ENCODE measurements at places on chromosomes 2 and 18.

- no peak for DNase-seq
Observed at GRCh38 chr18:8975624-8976023, 126.9 kb upstream of the NDUFV2 start.

DNA sequence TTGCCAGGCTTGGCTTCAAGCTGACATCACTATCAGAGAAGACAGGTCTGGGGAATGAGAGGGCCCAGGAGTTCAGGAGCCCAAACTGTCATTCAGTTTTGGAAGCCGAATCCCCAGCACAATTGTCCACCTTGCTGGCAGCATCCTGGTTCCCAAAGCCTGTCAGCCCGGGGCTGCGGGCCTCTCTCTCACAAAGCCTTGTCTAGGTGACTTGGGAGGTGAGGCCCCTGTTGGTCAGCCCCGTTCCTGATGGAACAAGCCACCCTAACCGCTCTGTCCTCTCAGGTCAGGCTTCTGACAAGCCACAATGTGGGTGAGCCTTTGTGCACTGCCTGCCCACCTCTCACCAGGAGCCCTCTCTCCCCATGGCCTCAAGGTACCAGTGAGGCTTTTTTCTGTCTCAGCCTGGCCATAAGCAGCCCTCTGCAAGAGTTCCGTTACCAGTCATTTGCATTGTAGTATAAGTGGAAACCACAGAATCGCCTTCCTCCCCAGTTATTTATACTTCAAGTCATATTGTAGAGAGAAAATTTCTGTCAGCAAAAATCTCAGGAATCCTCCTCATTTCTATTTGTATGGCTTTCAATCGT lies 100.6 kb downstream of the MSH2 start:
- DNase-seq, result no peak

DNA sequence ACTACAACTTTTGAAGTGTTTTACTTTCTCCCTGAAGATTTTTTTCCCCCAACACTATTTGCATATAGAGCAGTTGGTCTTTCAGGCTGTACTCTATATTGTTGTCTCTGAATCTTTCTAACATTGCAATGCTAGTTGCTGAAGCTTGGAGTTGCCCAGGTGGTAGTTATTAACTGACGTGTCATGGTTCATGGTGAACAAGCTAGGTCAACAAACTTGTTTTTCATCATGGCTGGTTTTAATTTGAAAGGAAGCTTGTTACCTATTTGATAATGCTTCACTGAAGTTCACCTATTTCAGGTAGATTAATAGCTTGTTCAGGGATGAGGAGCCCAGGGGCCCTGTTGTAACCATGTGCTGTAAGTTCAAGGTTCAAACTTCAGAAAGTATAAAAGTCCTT lies 158.8 kb upstream of the ZEB2 start:
- no peak for DNase-seq

GRCh38 chr2:17583646-17584045 lies 43.1 kb downstream of the VSNL1 start:
- no peak for DNase-seq

DNA sequence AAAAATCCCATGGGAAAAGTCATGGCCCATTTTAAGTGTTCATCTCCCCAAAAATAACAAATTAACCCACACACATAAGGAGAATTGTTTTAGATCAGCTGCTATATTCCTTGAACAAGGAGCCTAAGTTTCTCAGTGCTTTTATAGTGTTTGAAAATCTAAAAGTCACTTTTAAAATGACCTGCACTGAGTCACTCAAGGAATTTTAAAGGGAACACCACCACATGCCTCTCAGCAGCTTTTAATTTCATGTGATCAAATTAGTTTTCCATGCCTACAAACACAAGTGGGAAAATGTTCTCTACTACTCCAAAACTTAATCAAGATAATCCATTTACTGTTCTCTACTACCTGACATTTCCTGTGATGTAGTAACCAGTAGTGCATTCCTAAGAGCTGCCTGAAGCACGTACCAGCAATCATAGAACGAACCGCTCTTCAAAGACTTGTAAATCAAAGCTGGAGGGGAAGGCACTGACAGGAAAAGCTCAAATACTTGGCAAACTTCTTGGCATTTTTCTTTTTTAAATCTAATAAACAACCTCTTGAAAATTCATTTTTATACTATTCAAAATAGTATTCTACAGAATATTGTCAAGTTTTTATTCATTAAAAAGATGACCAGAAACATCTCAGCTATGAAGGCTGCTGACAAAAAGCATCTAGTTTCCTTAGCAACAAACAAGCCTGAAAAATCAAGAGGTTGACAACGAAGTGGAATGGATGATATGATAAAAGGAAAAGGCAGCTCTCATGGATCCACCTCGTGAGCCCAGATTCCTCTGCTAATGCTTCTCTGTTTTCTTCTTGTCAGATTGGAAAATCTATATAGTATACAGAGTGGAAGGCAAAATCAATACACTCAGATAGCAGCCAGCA lies 37.2 kb downstream of the LRPPRC start:
- no peak for DNase-seq

DNA sequence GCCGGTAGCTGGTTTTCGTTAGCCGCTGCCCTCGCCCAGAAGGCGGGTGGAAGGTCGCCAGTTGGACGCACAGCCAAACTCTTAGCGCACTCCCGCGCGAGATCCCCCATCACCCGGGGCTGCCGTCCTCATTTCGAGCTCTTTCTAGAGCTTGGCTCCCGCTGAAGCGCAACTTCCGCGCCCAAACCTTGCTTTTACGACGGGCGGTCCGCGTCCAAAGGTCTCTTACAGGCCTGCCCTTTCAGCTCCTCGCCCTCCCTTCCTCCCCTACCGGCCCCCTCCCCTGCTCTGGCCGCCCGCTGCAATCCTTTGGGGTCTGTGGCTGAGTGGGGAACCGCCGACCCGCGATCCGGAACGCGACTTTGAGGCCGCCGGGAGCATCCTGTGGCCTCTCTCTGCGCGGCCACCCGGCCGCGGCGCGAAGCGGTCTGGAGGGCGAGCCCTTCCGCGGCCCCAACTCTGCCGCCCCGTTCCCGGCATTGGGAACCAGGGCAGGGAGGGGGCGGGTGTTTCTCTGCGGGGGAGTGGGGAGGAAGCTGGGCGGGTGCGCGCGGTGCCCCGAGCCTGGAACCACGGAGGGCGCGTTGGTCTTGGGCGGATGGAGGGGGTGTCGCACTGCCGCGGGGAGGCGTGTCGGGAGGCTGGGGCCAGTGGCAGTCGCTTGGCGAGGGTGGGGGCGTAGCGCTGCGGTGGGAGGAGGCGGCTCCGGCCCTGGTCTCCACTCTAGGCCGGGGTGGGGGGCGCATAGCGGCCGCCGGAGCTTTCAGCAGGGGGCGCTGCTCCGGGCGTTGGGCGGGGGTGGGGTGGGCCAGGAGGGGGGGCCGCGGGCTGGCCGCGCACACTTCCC lies at the start of gene GDF7:
GDF7 (plus strand) TSS at position 841 of the 847 bp plus-strand sequence. CDS start 96 bp downstream, outside the sequence.
- peak; percentile 97 for DNase-seq

DNA sequence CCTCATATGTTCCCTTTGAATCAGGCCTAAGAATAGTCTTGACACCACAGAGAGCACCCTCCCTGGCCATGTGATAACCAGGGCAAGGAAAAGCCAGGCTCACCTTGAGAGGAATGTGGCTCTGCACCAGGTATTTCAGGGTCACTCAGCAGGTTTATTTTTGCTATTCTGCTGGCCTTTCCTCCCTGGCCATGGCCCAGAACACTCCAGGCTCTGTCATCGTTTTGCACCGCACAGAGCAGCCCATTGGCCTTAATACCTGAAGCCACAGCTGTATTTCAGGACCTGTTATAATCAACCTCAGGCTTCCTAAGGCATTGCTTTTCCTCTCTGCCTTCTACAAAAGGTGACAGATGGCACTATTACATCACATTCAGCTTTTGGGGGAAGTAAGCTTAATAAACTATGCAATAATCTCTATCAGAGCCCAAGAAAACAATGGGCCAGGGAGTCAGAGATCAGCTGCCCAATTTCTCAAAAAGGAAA lies 668.3 kb downstream of the IRS1 start:
- DNase-seq, result no peak

DNA sequence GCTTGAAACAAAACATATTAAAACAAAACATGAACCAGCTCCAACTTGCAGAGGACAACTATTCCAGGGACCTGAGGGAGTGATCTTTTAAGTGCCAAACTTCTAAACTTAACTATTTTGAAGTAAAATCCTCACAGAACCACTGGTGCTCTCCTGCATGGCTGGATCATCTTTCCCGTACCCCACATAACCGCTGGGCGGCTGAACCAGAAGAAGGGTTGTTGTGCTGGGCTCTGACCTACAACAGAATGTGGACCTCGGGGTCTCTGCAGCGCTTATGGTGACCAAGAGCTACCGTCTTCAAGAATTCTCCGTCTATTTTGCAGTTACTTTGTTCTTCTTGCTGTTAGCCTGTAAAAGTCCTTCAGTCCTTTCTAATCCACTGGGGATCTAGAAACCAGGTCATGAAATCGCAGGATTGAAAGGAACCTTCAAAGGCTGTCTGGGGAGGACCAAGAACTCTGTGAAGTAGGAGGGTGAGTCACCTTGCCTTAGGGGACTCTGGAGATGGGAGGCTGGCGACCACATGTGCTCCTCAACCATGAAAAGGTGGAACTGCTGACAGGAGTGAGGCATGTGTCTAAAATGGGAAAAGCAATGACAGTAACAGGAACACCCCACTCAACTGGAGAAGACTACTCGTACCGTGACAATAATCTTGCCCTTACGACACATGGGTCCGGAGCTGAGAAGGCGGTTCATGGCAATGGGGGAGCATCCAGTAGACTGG lies 46.6 kb downstream of the HDLBP start:
- no peak for DNase-seq

DNA sequence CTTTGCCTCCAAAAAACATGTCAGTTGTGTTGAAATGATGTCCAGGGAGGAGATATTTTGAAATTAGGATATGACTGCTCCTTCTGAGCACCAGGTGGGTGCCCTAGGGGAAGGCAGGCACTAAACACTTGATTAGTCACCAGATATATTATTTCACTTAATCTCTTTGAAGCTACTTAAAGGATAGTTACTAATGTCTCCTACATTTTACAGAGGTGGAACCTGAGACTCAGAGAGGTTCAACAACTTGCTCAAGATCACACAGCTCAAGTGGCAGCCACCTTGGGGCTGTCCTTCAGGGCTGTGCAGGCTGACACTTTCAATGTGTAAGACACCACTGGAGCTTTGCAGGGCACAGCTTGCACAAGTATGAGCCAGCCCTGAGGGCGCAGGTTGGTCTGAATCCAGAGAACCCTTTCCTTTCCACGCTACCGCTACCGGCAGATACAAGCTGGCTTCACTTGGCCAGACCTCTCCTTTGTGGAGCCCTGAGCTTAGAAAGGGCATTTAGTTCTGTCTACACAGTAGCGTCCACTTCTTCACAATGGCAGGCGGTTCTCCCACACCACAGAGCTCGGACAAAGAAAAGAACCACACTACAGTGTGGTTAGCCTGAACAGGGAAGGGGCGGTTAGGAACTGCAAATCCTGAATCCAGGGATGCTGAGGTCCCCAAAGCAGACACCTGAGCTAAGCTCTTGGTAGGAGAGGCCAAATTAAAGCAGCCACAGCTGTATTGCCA lies 16.4 kb downstream of the ALPK2 start:
- no peak for DNase-seq

- no peak for DNase-seq
Observed at GRCh38 chr2:46914578-46915230, 902 bp downstream of the MCFD2 start.

DNA sequence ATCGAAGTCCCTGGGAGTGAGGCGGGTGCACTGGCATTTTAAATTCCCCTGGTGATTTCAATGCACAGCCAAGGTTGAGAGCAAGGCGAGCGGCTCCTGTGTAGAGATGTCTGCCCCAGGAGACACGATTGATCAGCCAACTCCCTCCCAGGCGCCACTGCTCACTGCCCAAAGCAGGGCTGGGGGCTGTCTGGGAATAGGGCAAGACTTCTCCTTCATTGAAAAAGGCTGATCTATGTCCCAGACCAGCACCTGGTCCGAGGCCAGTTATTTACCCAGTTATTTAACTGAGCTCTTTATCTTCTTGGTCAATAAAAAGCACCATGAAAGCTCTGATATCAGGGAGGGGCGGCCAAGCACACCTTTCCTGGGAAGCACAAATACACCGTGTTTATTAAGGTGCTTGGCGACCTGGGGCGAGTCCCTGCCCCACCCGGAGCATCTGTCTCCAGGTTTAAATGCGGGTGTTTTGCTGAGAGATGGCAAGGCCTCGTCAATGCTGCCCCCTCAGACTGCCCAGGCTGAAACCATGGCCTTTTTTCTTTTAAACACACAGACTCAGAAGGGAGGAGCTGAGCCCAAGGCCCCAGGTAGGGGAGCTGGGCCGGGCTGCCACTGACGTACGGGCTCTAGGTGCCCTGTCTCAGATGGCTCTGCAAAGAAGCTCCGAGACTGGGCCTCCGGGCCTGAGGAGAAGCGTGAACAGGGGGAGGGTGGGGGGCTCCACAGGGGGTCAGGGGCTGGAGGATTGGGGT lies 73.9 kb upstream of the HPCAL1 start:
- DNase-seq, result no peak

- no peak for DNase-seq
Observed at GRCh38 chr2:239671471-239671870, 270.7 kb upstream of the HDAC4 start.

DNA sequence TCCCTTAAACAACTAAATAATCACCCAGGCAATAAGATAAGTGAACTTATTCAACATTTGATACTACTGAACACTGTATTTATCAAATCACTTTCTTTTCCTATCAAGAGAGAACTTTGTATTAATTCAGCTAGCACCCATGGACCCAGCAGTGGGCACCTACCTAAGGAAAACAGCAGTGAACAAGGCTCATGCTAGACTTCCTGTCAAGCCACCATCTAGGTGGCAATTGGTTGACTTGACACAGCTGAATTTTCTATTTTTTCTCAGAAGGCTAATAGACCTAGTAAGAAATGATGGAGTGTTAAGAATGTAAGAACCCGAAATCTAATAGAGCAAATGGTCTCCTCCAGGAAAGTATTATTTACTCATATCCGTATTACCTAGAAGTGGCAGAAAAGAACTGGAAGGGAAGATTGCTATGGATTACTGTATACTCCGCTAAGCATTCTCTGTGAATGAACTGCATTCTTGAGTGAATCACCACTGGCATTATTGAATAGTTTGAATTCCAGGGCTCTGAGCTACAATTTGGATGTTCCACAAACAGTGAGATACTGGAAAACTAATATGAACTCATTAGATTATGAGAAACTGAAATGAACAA lies 988.2 kb upstream of the CDH2 start:
- peak; percentile 4 for DNase-seq

DNA sequence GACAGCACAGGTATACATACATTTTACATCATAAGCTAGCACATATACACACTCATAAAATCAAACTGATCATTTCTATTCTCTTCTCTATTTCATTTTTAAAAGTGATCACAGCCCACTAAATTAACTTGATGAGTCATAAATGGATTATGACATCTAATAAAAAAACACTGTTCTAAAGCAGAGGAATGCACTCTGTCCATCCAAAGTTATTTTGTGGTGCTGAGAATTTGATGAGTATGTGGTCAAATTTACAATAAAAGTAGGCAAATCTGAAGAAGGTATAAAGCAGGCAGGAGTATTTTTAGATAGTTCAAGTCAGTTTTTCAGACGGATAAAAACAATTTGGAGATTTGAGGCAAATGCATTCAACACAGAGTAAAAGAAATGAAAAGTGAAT lies 104.4 kb downstream of the NOL4 start:
- DNase-seq, result no peak

GRCh38 chr18:12906773-12907172 lies 22.7 kb upstream of the PTPN2 start:
- DNase-seq, result no peak

- no peak for DNase-seq
Observed at GRCh38 chr2:60557486-60557864, 4.0 kb upstream of the BCL11A start.

GRCh38 chr18:9696701-9697100 lies 11.4 kb upstream of the RAB31 start:
- no peak for DNase-seq

- peak; percentile 79 for DNase-seq
Observed at GRCh38 chr2:175181104-175181876, at the start of gene ATP5MC3. ATP5MC3 (minus strand) TSS chr2:175181710; CDS start chr2:175181393, 317 bp downstream.

- DNase-seq, result no peak
Observed at GRCh38 chr2:7020939-7021470, 103.8 kb downstream of the RNF144A start.
